ENCODE measurements at places on chromosomes 3 and 15.

DNA sequence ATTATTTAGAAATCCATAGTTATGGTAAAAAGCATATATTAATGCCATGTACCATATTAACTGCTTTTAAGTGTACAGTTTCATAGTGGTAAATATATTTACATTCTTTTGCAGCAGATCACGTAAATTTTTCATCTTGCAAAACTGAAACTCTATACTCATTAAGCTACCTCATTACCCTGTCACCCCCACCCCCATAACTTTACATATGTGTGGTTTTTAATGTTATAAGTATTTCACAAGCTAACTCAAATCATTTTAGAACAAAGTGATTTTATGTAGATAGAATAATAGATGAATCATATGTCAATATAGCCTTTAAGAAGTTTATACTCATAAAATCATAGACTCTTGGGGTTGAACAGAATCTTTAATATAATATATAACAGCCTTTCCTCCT is 7.1 kb upstream of the TP63 start:
- no peak for DNase-seq

GRCh38 chr3:184314700-184315542 is 515 bp downstream of the EIF4G1 start:
- DNase-seq, result peak; percentile 87

GRCh38 chr3:67876261-67876660 is 221.8 kb upstream of the SUCLG2 start:
- DNase-seq, result no peak

DNA sequence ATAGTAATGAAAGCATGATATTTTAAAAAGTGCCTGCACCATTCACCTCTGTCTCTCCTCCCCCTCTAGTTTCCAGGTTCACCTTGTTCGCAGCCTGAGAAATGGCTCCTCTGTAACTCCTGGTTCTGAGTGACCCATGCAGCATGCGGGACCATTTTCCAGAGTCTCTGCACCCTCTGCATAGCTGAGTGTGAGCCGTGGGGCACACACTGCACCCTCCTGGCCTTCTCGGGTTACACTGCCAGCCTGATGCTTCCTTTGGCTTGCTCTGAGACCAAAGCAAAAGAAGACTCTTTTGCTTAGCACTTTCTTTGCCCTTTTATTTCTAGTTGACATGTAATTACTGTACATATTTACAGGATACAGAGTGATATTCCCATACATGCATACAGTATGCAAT is 287.3 kb downstream of the GABRG3 start:
- DNase-seq, result no peak

- peak; percentile 44 for DNase-seq
These were observed 136.7 kb upstream of the DAZL start for GRCh38 chr3:16741890-16742289.

DNA sequence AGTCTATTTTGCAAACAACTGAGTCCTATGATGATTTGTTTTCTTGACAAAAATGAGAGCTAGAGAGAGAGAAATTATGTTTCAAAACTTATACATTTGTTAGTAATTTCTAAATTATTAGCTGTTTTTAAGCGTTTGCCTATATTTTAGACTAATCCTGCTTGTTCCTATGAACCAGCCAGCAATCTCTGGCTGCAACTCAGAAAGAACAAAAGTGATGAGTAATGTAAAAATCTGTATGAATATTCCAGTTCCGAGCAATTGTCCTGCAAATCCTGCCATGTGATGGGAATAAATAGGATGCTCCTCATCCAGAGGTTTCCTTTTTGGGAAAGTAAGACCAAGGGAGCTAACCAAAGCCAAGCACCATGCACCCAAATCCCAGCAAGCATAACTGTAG is 228.3 kb upstream of the GBE1 start:
- peak; percentile 36 for DNase-seq

DNA sequence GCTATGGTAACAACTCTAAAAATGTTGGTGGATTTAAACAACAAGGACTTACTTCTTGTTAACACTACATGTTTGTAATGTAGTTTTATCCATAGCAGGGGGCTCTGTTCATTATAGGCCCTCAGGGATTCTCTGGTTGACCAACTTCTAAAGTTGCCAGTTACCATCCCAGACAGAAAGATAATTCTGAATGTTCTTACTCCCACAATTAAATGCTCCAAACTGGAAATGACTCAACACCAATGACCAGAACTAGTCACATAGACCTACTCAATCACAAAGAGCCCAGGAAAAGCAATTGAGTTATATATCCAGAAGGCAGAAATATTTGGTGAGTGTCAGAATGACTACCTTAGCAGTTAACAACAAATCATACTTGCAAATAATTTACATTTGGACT is 199.3 kb upstream of the UMPS start:
- no peak for DNase-seq

GRCh38 chr3:25960776-25961175 is 170.9 kb downstream of the OXSM start:
- DNase-seq, result no peak

- DNase-seq, result no peak
These were observed 20.6 kb downstream of the GRM2 start for GRCh38 chr3:51727500-51727899.

- DNase-seq, result no peak
These were observed 15.8 kb downstream of the TCF12 start for GRCh38 chr15:56934269-56934668.

- no peak for DNase-seq
These were observed 20.5 kb downstream of the LPP start for GRCh38 chr3:188174317-188175044.

- no peak for DNase-seq
These were observed 311.5 kb downstream of the SV2B start for GRCh38 chr15:91411586-91411985.

- no peak for DNase-seq
These were observed 312.4 kb downstream of the CACNA2D3 start for GRCh38 chr3:54434756-54435155.

DNA sequence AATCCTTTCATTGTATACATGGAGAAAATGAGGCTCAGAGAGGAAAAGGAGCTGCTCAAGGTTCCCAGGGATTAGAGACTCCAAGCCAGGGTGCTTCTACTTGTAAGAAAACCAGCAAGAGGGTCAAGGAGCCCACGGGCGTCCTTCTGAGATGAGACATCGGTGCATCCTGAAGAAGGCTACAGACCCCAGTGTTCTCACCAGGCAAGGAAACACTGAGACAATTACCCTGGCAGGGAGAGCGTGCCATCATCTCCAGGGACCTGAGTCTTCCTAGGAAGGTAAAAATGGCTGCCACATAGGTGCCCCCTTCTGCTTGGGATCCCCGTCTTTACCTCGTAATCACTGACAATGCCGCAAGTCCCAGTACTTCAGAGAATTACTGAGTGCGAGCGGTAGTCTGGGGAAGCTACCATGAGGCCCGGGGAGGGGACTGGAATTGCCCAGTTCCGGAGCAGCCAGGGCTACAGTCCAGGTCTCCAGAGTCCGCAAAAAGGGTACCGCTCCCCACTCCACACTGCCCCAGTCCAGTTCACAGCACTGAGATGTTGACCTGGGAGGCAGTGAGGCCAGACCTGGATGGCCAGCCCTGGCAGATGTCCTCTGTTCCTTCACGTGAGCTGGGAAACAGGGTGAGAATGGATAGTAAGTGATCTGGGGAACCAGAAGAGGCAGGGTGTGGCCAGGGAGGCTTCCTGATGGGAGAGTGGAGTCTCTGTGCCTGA is 164.7 kb upstream of the SMAD3 start:
- no peak for DNase-seq

- DNase-seq, result no peak
These were observed 46.5 kb upstream of the MITF start for GRCh38 chr3:69692761-69693160.

DNA sequence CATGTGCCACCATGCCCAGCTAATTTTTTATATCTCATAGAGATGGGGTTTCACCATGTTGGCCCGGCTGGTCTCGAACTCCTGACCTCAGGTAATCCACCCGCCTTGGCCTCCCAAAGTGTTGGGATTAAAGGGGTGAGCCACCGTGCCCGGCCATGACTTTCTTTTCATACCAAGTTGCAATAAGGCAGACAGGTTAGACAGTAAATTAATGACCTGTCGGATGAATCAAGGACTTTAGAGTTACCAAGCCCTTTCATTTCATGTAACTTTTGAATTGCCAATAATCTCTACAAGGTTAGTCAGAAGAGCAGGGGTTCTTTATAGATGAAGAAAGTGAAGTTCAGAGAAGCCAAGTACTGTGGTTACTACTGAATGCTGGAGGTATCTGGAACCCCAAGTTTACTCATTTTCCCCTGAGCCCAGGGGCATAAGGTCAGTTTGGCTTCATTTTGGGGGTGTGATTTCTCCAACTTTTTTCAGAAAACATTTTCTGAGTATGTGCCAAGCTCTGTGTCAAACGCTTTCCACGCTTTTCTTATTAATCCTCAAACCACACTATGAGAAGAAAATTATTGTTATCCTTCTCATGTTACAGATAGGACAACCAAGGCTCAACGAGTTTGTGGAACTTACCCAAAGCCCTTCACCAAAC is 11.9 kb downstream of the PRICKLE2 start:
- no peak for DNase-seq

- DNase-seq, result no peak
These were observed 233.5 kb upstream of the ST8SIA2 start for GRCh38 chr15:92159906-92160841.

GRCh38 chr3:4904811-4905695 is 74.2 kb upstream of the BHLHE40 start:
- no peak for DNase-seq

DNA sequence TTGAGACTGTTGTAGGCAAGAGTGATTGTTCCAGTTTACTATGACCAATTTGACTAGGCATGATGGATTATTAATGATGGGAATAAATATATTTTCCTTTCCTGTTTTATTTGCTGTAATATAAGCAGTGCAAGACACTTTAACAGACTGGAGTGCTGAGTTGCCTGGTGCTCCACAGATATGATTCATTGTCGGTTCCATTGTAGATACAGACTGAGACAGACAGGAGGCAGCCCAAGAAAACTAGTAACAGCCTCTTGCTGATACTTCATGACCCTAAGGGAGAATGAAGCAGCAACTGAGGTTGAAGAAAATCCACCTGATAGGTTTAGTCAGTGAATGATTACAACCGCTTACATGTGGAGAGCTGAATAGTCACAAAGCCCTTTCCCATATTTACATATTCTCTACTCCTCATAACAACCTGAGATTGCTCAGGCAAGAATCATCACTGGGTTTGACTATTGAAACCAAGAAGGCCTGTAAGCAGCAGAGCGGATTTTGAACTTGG is 235.1 kb upstream of the TPRG1 start:
- DNase-seq, result no peak

DNA sequence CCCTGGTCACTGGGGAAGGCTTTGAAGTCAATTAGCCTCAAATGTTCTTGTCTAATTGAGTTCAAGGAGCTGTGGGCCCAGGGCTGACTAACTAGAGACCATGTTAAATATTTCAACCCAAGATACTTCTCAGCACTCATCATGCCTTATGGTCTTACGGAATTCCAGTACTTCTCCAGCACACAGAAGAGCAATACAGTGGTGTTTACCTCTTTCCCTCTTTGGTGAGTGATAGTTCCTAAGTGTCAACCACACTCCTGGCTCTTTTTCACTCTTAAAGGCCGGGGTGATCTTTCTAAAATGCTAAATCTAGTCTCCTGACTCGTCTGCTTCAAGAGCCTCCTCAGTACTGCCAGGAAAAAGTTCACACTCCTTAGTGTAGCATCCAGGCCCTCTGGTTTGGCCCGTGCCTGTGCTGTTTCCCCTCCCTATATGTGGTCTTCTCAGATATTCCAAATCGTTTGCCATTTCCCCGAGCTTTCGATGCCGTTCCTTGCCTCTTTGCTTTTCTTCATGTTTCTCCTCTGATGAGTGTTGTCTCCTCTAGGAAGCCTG is 4.7 kb downstream of the MYZAP start:
- DNase-seq, result no peak

DNA sequence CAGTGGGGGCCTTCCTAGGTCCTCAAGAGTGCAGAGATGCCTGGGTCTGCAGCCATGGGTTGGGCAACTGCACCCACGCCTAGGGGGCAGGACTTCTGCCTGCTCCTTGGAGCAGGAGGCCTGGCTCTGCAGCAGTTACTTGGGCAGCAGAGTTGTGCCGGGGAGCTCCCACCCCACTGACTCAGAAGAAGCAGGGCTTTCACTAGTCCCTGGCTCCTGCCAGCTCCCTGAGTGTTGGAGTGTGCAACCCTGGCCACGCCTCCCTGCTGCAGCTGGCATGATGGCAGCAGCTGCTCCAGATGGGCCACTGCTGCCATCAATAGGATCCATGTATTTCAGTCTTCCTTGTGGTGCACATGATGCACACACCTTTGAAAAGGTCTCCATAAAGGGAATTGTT is 40.6 kb upstream of the KCNH8 start:
- no peak for DNase-seq

- DNase-seq, result no peak
These were observed 20.5 kb downstream of the BOC start for GRCh38 chr3:113231827-113232253.

DNA sequence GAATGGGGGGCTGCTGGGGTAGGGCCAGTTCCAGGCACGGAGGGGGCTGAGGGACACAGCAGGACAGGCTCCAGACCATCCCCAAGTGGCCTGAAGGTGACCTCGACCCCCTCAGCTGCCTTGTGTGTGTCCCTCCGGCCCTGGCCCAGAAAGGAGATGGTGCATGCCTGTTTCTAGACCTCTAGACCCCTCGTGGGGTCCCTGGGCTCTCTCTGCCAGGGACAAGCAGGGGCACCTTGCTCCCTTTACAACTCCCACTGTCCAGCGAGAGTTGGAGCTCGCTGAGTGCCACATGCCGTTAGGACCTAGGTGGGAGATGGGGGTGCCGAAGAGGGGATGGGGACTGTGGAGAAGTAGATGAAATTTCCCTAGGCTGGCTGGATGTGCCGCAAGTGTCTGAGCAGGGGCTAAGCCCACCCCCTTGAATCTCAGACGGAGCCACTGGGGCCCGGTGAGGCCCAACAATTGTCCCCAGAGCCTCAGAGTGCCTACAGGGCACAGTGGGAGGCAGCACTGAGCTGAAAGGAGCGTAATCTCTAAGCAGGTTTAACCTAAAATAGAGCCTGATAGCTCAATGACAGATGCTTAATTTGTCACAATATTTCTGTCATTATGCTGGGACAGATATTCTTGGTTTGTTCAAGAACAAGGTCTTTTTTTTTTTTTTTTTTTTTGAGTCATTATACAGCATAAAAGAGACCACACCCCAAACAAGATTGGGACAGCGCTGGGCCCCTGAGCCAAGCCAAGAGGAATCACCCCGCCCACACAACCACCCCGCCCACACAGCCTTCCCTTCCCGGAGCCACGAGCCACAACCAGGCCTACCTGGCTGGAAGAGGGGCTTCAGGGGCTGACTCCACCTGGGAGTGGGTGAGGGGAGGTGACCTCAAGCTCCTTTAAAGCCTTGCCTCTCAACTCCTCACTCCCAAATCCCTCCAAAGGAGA is 23.6 kb upstream of the KLF13 start:
- no peak for DNase-seq

- no peak for DNase-seq
These were observed 479.8 kb upstream of the TBL1XR1 start for GRCh38 chr3:177676947-177677587.

- DNase-seq, result no peak
These were observed 461 bp downstream of the SECISBP2L start for GRCh38 chr15:49045751-49046219.

- DNase-seq, result no peak
These were observed 747.9 kb downstream of the ROBO1 start for GRCh38 chr3:79019924-79020173.

Data from right hindlimb (tissue), 1 donor.